Stimulated activated CD4-positive, alpha-beta T cell treated with anti-CD3 and anti-CD28 coated beads, TNF-alpha, amount 100 ng/mL, for 48 hours (primary cell): ENCODE measurements at places on chromosomes 11 and 22.

GRCh38 chr22:49948958-49949913, 11.3 kb upstream of the PIM3 start:
- no peak for DNase-seq

DNA sequence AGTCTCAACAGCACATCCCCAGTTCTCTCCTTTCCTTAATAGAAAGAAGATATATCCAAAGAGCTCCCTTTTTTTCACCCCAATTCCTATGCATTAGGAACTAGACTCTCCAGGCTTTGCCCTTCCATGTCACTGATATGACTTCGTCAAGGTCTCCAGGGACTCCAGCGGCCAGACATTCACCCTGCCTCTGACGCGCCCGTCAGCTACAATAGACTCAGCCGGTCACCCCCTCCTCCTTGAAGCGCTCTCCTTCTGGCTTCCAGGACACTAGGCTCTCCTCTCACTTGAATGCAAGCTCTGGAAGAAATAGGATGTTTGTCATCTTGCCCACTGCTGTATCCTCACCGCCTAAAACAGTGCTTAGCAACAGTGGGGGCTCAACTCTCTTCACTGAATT, 14.9 kb upstream of the ELFN2 start:
- DNase-seq: no peak

GRCh38 chr11:27242591-27242990, 120.4 kb downstream of the CCDC34 start:
- no peak for DNase-seq

DNA sequence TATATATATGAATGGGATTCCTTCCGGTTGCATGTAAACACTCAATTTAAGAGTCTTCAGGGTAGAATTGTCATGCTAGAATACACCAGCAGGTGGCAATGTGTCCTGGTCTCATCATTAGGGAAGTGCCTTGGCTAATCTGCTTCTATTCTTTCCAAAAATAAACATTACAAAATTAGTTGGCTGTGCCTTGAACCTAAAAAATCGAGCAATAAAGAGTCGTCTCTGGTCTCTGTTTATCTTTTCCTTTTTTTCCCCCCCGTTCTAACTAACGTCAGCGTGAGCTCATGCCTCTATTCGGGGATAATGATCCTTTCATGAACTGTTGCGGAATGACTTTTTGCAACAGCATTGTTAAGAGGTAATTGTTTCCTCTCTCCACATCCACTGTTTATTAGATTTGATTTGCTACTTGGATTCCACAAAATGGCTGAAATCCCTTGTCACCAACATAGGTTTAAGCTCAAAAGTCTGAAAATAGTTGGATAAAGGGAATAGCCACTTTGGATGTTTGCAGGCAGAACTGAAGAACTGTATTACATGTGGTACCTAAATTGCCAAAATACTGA, 1.2 kb upstream of the ARHGEF12 start:
- peak; percentile 34 for DNase-seq

GRCh38 chr11:64643920-64644646, 53.1 kb downstream of the SLC22A12 start:
- DNase-seq: no peak

DNA sequence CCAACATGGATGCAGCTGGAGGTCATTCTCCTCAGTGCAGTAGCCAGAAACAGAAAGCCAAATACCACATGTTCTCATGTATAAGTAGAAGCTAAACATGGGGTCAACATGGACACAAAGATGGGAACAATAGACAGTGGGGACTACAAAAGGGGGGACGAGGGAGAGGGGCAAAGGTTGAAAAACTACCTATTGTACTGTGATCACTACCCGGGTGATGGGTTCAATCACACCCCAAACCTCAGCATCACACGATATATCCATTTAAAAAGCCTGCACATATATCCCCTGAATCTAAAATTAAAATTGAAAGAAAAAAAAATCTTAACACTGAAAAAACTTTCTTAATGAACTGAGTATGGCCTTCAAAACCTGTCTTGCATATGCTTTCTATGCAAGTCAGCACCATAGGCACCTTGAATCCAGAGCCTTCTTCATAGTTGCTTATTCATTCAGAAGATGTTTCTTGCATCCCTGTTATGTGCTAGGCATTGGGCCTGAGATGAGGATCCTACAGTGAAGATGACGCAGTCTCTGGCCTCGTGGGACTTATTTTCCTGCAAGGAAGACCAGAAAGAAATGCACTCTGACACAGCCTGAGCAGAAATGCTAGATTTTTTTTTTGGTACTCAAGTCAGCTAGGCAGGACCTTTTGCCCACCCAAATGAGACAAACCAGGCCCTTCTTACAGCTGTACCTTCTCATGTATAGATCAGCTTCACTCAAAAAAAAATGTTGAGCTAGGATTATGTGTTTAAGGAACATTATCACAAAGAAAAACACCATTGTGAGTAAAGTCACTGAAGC, 21.0 kb downstream of the NNMT start:
- no peak for DNase-seq

GRCh38 chr11:59545179-59546020, 34.1 kb downstream of the OR4D9 start:
- DNase-seq: no peak

- no peak for DNase-seq
These were observed 12.1 kb downstream of the CCDC81 start for GRCh38 chr11:86386746-86387145.

- DNase-seq: no peak
These were observed 59.8 kb upstream of the CD5 start for GRCh38 chr11:61042537-61042936.

DNA sequence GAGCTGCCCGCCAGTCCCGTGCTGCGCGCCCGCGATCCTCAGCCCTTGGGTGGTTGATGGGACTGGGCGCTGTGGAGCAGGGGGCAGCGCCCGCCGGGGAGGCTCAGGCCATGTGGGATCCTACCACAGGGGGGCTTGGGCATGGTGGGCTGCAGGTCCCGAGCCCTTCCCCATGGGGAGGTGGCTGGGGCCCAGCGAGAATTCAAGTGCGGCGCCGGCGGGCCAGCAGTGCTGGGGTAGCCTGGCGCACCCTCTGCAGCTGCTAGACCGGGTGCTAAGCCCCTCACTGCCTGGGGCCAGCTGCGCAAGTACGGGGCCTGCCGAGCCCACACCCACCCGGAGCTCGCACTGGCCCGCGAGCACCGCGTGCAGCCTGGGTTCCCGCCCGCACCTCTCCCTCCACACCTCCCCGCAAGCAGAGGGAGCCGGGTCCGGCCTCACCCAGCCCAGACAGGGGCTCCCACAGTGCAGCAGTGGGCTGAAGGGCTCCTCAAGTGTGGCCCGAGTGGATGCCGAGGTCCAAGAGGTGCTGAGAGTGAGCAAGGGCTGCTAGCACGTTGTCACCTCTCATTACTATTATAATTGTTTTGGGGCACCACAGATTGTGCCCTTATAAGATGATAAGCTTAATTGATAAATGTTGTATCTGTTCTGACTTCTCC, 333.2 kb downstream of the CASP12 start:
- no peak for DNase-seq

GRCh38 chr11:67252831-67253239, 13.4 kb upstream of the GRK2 start:
- no peak for DNase-seq

- DNase-seq: no peak
These were observed 36.2 kb downstream of the LIF start for GRCh38 chr22:30210235-30210909.

GRCh38 chr11:68173926-68174325, 39.2 kb downstream of the KMT5B start:
- DNase-seq: no peak

- DNase-seq: no peak
These were observed 4.7 kb downstream of the ANO1 start for GRCh38 chr11:70082829-70083228.

DNA sequence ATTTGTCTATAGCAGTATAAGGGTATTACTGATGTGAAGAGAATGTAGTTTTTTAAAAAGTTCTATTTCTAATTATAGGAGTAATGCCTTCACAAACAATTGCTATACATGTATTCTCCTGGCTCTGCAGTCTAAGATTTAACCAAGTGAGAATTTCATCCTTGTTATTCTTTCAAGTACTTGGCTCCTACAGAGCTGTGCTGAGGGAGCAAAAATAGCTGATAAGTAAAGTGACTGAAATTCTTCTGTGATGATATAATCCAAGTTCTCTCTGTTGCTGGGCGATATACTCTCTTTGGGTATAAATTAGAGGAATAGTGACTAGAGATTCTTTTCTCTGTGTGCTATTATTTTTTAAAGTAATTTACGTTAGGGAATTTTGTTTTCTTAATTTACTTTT, 68.0 kb downstream of the PGR start:
- DNase-seq: no peak

GRCh38 chr11:72204886-72205285, 11.7 kb upstream of the FOLR2 start:
- DNase-seq: no peak

DNA sequence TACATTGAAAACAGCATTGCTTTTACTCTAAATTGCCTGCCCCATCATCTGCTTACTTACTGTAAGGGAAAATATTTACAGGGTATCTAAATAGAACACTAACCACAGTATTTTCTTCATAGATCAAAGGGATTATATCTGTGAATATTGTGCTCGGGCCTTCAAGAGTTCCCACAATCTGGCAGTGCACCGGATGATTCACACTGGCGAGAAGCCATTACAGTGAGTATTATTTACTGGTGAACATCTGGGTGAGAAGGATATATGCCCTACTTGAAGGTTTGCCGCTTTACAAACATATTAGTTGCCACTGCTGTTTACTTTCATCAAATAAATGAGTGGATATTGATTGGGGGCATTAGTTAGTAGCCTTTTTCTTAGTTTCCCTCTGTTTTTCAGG, 5.9 kb upstream of the CNTF start:
- DNase-seq: no peak

- peak; percentile 12 for DNase-seq
These were observed 99.4 kb upstream of the BLID start for GRCh38 chr11:122215244-122215992.
